ENCODE measurements at places on chromosomes 1 and 21.

- no peak for DNase-seq
Measured at GRCh38 chr1:6554907-6555778, at the start of gene TAS1R1. Gene TAS1R1, plus strand, starts transcription at chr1:6555307. Its CDS starts 67 bp downstream, at chr1:6555374.

DNA sequence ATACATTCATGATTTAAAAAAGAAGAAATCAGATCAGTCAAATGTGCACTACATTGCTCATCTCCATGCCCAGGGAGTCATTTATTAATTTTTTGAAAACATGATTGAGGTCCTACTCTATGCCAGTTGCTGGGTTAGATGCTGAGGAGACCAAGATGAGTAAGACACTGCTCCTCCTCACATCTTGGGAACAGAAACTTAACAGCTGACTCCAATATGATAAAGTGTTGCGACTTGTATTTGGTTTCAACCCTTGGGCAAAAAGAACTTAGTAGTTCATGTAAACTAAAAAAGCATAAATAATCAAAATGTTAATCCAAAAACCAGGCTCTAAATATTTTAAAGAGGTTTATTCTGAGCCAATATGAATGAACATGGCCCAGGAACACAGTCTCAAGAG lies 56.9 kb downstream of the OPTC start:
- DNase-seq: peak; percentile 24

DNA sequence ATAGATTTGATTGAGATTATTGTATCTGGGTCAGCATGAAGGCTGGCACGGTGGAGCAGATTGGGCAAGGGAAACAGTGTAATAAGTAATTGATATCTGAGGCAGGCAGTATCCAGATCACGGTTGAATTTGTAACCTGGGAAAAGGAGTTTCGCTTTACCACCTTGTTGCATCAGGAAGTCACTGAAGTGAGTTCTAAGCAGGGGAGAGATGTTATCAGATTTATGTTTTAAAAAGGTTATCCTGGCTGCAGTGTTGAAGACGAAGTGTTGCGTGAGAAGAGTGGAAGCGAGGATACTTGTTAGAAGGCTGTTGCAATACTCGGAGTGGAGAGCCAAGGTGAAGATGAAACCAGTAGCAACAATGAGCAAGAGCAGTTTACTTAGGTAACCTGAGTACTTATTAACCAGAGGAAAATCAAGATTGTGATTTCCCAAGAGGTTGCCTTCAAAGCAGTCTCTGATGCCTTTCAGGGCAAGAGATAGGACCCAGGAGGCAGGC lies 77.8 kb downstream of the LHX9 start:
- no peak for DNase-seq

- DNase-seq: peak; percentile 74
Measured at GRCh38 chr21:44892536-44893277, 19.2 kb upstream of the PTTG1IP start.

- no peak for DNase-seq
Measured at GRCh38 chr1:147834181-147834580, 68.4 kb upstream of the GJA8 start.

GRCh38 chr1:237164406-237165352 lies 122.7 kb downstream of the RYR2 start:
- DNase-seq: no peak

- no peak for DNase-seq
Measured at GRCh38 chr1:165616054-165616612, 14.9 kb upstream of the MGST3 start.

DNA sequence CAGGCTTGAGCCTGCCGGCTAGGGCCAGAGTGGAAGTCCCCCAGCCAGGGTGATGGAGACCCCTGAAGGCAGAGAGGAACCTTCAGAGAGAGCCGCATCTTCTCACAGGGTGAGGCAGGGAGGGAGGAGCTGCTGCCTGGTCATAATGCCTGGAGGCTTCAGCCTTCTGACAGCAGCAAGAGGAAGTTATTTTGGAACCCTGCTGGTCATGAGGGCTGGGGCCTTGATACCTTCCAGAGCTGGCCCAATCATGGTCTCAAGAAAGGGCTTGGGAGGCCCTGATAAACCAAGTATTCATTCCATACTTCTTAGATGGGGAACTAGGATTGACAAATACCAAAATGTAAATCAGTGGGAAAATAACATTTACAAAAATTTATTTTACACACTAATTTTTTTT lies 26.6 kb upstream of the MPZL1 start:
- no peak for DNase-seq

GRCh38 chr1:84506729-84507453 lies 510 bp upstream of the GNG5 start:
- no peak for DNase-seq

DNA sequence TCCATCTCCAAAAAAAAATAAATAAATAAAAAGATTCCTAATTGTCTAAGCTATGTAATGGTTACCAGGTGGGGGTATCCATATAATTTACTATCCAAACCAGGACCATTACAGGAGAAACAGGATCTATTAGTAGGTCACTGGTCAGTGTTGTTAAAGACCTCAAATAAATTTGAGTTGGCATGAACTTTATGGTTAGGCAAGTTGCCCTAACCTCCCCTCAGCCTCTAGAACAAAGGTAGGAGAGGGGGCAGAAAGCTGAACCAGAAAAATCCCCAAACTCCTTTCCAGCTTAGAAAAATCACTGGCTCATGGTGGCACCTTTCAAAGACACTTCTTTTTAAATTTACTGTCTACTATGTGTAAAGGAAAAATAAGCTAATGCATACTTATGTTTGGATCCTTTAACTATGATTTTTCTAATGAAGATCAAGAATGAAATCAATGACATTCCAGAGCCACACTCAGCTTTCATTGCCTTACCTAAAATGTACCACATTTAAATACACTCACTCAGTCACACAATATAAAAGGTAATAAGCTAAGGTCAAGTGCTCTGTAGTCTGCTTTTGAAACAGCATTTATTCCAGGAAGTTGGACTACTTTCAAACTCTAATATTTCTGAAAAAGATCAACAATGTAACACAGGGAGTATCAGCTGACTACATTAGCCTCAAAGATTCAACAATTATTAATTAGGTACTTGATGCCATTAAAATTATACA lies 13.8 kb downstream of the EIF4G3 start:
- DNase-seq: no peak

DNA sequence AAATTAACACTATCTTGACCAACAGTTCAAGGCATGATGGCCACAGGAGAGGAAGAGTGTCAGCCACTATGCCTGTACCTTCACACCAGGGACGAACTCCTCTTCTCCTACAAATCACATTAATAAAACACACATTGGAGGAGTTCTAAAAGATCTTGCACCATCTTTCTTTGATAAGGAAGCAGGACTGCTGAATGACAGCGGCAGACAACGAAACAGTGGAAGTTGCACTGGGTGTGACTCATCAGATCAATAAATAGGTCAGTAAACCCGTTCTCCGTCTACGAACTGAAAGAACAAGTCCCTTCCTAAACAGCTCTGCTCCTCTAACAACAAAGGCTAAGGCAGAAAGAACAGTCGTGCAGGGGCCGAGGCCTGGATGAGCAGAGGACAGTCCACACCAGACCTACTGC lies 23.1 kb downstream of the UBE2G2 start:
- DNase-seq: no peak

GRCh38 chr21:38264571-38264970 lies 7.8 kb downstream of the KCNJ15 start:
- no peak for DNase-seq

DNA sequence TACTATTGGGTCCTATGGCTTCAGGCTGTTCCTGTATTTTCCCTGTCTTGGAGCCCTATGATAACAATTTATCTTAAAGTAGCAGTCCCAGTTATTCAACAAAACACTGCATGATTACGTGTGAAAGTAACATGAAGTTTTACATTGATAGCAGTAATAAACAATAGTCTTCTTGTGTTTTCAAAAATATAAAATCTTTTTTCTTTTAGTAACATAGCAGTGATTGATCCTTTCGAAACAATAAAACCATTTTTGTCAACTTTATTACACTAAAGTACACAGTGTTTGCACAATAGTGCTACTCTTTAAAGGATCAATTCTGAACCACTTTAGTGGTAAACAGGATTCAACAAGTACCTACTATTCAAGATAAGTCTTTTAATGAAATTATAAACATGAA lies 90.6 kb downstream of the GPATCH2 start:
- DNase-seq: no peak

- DNase-seq: no peak
Measured at GRCh38 chr1:51242546-51242945, 6.5 kb downstream of the RNF11 start.

GRCh38 chr1:44832056-44832705 lies 10.9 kb downstream of the PTCH2 start:
- no peak for DNase-seq
